Daoy (cell line): ENCODE measurements at places on chromosomes 3 and 15.

DNA sequence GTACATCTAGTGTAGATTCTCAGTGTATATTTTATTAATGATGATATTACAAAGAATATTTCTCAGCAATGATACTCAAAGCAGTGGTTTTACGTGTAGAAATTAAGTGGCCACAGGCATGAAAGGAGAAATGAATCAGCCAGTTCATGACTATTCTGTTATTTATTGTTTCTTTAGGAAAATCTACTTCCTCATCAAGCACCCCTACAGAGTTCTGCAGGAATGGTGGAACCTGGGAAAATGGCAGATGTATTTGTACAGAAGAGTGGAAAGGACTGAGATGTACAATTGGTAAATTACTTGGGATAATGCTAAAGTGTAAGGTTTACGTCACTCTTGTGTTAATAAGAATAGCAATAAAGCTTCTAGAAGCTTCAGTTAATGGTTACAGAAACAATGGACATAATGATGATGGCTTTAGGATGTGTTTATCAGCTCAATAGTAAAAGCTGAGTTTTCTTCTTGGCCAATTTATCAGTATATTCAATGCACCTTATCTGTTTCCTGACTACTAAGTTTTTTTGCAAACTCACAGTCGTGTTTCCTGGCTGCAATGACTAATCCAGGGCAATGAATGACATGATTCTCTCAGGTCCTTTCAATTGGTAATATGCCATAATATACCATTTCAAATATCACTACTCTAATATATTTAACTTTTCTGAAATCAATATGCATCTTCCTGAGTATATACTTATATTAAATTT is 20.2 kb downstream of the ADGRG7 start:
- DNase-seq, result peak; percentile 16

DNA sequence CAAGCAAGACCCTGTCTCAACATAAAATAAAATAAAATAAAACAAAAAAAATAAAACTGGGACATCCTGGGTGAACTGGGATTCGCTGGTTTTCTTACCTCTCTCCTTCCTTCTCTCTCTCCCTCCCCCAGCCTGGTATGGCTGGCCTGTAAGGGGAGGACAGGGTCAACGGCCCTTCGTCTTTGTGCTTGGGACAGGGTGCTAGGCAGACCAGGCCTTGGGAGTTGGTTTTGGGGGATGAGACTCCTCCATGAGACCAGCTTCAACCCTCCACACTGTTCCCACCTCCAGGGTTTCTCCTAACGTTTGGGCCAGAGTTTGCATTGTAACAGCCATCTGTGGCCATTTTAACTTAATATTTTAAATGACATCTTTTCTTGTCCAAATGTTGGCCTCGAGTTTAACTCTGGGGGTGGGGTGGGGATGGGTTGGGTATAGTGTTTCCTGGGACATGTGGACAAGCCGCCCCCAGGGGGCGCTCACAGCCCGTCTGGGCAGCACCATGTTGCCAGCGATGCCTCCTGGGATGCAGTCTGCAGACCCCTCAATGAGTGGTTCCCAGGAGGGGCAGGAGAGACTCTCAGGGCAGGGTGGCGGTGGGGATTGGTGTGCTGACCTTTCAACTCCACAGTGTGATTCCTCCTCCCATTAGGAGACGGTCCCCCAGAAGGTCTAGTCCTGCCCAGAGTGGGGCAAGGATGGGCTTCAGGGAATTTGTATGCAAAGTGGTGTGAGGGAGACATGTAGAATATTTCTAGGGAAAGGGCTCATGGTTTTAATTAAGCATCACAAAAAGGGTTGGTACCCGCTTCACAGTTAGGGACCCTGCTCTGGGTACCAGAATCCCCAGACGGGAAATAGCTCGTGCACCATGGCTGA is 37.7 kb upstream of the LCTL start:
- DNase-seq, result peak; percentile 63

- DNase-seq, result no peak
These were observed at the start of gene FILIP1L for GRCh38 chr3:100114413-100115030. TSS of gene FILIP1L (minus strand) at chr3:100114501.

DNA sequence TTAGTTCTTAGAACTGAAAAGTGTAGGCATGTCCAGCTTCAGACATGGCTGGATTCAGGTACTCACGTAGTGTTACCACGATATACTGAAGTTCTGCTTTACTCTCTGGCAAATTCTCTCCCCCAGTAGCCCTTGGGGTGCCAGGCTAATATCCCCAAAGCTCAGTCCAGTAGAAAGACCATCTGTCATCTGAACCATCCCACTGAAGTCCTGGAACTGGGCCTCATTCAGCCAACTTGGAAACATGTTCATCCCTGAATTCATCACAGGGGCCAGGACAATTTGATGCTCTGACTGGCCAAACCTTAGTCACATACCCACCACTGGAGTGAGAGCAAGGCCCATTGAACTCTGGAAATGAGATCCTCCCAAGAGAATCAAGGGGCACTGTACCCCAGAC is 8.2 kb downstream of the EFCC1 start:
- DNase-seq, result no peak

DNA sequence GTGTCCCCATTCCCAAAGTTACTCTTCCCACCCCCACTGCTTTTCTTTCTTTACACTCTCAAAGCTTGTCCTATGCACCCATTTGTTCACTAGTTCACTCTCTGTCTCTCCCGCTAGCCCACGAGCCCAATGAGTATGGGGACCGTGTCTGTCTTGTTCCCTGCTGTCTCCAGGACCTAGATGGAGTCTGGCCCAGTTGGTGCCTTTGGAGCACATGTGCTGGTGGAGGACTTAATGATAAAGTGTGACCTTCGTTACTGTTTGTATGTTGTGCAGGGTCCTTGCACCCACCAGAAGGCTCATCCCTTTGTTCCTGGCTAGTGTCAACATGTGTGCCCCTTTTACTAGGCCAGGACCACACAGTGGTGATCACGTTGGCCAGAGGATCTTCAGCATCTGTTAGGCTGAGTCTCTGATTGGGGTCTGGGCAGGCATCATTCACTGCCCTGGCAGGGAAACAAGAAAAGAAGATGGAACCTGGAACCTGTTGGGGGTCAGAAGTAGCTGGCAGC is 7.4 kb downstream of the CISH start:
- DNase-seq, result no peak

GRCh38 chr15:49423021-49423420 is at the start of gene FGF7:
TSS of gene FGF7 (plus strand) at chr15:49423242. CDS start at chr15:49424298, 1,056 bp downstream.
- DNase-seq, result no peak

DNA sequence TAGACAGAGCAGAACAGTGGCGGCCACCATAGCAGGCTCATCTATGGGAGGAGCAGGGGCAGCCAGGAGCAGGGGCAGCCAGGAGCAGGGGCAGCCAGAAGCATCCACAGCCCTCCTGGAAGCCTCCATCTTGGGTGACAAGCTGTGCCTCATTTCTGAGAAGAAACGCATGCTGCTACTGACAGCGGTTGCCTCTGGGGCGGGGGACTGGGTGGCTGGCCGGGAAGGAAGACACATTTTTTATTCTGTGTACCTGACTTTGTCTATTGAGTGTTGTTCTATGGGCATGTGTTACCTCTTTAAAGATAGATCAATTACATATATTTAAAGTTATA is 71.5 kb upstream of the KLF13 start:
- no peak for DNase-seq

- no peak for DNase-seq
These were observed 17.6 kb downstream of the CCNL1 start for GRCh38 chr3:157142315-157142714.

GRCh38 chr3:87272718-87273341 is 3.6 kb downstream of the POU1F1 start:
- DNase-seq, result no peak

- no peak for DNase-seq
These were observed 19.0 kb upstream of the NR1I2 start for GRCh38 chr3:119762876-119763275.

DNA sequence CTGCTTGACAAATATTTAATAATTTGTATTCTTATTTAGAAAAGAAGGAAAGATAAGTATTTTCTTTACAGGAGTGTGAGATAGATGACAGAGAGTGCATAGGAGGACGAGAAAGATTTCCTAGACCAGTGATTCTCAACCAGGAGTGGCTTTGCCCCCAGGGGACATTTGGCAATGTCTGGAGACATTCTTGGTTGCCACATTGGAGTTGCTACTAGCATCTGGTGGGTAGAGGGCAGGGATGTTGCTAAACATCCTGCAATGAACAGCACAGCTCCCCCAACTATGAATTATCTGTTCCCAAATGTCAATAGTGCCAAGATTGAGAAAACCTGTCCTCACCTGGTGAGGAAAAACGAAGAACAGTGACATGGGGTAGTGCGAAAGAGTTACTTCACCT is 30.8 kb upstream of the MINAR1 start:
- no peak for DNase-seq

- DNase-seq, result no peak
These were observed 23.1 kb upstream of the P4HTM start for GRCh38 chr3:48966876-48967361.

- DNase-seq, result no peak
These were observed 180.2 kb upstream of the TTC14 start for GRCh38 chr3:180421721-180422120.

DNA sequence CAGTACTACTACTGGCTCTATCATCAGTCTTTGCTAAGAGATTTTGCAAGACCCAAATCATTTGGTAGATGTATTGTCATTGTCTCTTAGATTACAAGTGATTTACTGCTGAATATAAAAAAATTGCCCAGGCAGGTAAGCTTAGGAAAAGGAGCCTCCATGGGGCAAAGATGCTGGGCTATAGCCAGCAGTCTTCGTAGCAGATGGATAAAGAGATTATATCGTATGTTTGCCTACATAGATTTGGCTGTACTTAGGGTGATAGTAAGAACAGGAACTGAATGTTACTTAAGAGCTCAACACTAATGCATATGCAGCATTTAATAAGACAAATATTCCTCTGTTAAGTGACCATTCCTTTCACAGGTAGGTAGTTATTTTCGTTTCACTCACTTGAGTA is 48.9 kb downstream of the PTPRG start:
- no peak for DNase-seq

GRCh38 chr3:66029443-66029842 is 9.3 kb downstream of the MAGI1 start:
- no peak for DNase-seq

DNA sequence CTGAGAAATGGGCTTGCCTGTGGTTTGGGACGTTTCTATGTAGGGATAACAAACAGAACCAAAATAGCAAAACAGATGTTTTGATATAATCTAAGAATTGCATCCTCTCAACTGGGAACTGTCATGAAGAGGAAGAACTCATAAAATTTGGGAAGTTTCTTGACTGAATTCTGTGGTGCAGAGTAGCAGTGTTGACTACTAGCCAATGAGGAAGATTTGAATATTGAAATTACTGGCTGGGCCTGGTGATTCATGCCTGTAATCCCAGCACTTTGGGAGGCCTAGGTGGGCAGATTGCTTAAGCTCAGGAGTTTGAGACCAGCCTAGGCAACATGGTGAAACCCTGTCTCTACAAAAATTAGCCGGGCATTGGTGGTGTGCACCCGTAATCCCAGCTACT is 42.2 kb downstream of the ZNF609 start:
- DNase-seq, result no peak

GRCh38 chr3:69384326-69384725 is 1.6 kb downstream of the FRMD4B start:
- no peak for DNase-seq

GRCh38 chr15:60594071-60594470 is 115.1 kb upstream of the ICE2 start:
- DNase-seq, result no peak

GRCh38 chr3:187759601-187760000 is 14.3 kb upstream of the BCL6 start:
- DNase-seq, result no peak

DNA sequence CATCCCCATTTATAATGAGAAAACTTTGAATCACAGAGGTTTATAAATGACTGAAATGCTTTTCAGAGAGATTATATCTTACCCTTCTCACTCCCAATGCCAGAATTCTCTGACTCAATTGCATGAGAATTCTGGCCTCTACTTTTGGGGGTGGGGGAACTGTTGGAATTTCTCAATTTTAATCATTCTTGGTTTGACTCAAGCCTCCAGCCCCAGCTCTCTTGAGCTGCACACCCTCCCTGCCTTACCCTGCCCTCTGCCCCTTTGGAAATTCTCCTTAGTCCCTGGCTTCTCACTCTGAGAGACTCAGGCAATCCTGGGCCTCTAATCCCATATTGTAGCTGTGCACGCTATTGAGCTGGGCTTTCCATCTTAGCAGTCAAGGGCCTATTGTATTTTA is 44.2 kb downstream of the ZNF589 start:
- DNase-seq, result no peak

DNA sequence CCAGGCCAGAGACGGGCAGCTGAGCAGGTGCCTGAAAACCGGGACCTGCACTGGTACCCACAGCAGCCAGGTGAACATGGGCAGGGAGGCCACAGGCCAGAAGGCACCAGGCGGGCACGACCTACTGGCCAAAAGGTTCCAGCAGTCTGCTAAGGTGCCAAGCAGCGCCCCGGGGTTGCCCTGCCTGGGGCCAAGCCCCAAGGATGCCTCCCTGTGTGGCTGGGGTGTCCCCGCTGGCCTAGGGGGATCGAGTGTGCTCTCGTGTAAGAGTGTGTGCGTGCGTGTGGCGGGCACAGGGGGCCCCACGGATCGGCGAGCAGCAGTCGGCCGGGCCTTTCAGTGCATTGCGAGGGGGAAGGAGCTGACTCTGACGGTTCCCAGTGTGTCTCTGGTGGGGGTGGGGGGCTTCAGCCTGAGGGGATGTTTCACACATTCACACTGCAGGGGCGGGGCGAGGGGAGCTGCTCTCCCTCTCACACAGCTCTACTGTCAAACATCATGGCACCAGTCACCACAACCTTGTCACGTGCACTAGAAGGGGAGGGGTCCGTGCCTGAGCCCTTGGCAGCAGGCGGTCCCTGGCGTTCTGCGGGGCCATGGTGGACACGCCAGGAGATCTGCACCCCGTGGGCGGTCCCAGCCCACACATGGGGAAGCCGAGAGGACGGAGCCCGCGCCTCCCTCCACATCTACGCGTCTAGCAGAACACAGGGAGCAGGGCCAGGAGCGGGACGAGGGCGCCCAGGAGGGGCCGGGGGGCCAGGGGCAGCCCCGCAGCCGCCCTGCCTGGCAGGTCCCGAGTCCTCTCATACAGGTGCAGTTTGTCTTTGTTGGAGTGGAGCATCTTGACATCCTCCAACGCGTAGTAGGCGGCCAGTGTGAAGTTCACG is 44.5 kb downstream of the RGMA start:
- no peak for DNase-seq

DNA sequence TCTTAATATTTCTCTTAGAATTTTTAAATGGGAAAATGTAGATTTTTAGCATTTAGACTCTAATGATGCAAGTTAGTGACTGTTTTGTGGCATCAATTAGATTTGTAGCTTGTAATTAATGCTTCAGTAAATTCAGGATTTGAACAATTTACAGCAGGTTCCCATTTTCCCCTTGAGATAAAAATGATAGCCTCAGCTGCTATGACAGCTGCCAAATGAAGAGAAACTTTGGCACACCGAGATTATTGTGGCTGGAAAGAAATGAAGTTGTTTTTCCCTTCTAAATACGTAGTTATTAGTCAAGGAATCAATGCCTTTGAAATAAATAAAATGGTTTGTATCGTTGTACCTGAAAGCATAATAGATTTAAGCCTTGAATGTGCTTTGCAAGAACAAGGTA is 206.4 kb upstream of the P2RY1 start:
- DNase-seq, result no peak
